ENCODE measurements at places on chromosomes 16 and 17.

DNA sequence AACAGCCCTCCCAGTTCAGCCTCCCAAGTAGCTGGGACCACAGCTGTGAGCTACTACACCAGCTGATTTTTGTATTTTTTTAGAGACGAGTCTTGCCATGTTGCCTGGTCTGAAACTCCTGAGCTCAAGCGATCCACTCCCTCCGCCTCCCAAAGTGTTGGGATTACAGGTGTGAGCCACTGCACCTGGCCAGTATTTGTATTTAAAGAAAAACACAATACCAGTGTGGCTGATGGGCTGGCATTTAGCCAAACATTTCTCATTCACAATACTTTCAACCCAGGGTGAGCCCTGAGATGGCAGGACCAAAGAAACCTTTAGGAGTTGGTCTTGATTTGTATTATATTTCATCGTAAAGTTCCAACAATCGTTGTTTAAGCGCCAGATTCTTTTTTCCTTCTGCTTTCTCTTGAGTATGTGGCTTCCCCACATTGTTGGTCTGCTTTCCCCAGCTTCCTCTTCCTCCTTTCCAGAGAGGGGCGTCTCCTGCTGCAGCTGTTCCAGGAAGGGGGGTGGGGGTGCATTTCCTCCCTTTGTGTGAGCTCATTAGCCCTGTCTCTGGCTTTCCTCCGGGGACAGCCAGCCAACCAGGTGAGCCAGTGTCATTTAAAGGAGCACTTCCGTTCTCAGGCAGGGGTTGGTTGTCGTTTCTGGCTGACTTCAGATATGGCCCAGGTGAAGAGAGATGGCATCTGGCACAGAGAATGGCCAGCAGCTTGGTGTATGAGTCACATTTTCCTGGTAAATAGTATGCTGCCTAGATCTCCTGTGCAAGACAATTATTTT is 79.9 kb downstream of the GPRC5B start:
- DNase-seq, result no peak

DNA sequence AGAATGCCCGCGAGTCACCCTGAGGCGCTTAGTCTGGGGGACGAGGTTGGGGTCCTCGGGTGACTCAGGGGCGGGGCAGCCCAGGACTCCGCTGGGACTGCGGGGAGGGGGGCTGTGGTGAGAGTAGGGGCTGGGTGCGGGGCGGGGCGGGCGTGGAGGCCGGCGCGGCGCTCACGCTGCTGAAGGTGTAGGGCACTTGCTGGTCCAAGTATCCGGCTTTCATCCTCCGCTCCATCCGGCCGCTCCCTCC is 832 bp downstream of the ETV4 start:
- no peak for DNase-seq

DNA sequence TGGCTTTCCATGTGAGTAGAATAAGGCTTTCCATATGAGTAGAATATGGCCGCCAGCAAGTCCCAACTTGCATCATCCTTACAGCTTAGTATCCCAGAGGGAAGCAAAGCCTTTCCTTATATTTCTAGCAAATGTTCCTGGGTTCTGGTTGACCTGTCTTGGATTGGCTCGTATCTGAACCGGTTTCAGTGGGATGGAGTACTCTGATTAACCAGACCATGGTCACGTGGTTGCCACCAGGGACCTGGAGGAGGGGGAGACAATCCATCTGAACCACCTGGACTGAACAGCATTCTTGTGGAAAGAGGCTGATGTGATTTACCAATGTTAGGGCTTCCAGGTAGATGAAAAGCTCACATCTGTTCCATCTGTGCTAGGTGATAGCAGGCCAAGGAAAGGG is 89.0 kb downstream of the SHISA6 start:
- DNase-seq, result no peak

DNA sequence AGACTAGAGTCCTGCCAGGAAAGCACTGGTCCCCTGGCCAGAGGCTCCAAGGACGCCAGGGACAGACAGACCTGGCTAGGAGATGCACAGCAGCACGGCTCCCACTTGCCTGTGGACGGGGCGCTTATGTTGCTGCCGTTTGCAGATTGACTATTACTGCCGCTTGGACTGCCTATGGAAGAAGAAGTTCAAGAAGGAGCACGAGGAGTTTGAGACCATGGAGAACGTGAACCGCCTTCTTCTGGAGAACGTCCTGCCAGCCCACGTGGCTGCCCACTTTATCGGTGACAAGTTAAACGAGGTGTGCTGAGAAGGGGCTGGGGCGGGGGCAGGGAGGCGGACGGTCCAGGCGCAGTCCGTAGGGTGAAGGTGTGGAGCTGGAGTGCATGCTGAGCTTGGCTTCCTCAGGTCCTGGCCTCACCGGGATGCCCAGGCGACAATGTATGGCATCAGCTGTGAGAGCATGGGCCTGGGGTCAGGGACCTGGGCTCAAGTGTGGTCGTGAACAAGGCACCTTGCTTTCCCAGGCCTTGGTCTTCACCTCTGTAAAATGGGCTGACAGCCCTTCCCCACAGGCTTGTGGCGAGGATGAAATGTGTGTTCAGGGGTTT is 45.6 kb downstream of the ADCY7 start:
- DNase-seq, result no peak

DNA sequence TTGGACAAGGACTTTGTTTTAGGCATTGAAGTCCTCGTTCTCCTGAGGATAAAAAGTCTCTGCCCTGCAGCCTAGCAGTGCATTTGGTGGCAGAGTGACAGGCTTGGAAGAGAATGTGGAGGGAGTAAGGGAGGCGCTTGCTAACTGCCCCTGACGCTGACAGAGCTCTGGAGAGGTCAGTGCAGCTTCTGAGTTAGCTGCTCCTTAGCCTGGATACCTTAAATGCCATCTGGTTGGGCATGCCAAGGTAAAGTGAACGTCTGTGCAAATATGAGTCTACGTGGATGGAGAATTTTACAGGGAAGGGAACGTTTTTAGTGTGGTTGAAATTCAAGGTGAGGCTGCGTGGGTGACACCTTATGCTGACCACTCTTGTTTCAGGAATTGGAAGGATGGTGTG is 44.4 kb downstream of the SEC14L1 start:
- DNase-seq, result no peak

DNA sequence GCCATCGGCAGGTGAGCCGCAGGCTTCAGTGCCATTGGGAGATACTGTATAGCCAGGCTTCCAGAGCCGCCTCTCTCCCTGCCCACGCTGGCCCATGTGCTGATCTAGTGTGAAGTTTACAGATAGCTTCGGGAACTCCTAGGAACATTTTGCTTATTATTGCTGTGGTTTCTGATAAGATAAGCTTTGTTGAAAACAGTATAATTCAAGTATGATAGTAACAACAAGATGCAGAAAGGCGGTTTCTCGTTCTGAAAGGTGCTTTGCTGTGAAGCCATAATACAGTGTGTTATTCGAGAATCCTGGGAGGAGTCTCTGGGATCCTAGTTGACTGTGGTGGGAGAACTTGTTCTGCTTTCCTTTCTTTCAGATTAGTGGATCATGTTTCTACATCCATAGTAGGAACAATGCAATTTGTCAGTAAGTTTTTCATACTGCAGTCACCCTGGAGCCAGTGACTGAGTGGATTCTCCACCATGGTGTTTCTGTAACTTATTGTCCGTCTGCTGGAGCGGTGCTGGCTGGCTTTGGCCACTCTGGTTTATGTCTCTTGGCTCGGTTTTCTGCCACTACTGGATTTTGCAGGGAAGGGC is 31.5 kb downstream of the RAB11FIP3 start:
- DNase-seq, result no peak

DNA sequence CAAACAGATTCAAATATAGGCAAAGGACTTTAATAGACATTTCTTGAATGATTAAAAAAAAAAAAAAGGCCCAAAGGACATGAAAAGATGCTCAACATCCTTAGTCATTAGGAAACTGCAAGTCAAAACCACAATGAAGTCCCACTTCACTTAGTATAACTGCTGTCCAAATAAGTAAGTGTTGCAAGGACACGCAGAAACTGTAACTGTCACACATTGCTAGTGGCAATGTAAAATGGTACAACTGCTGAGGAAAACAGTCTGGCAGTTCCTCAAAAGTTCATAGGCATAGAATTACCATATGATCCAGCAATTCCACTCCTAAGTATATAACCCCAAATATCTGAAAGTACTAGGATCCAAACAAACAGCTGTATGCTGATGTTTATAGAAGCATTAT is 112.7 kb downstream of the BRIP1 start:
- DNase-seq, result no peak

- no peak for DNase-seq
Measured at GRCh38 chr17:21140911-21141310, 14.1 kb downstream of the DHRS7B start.

- no peak for DNase-seq
Measured at GRCh38 chr16:21163576-21163975, 5.1 kb downstream of the LDAF1 start.
